ENCODE measurements at places on chromosomes 6 and 20.

DNA sequence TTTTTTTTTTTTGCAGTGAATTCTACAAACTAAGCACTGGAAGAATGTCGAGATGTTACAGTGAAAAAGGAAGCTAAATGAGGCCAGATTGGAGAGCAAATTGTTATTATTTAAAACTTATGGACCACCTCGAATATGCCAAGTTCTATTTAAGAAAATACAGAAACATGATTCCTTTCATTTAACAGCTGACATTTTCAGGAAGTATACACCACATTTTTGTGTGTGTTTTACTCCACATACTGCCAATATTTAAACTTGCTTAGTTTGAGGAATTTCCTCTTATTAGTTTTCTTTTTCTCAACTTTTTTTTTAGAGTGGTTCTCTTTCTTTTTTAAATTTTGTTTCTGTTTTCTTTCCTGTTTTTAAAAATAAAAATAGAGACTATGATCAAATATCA is 37.0 kb upstream of the GCLC start:
- DNase-seq, result no peak

GRCh38 chr6:125562156-125562555 is 187.3 kb upstream of the HEY2 start:
- no peak for DNase-seq

- DNase-seq, result no peak
Measured at GRCh38 chr6:36826520-36827227, 12.6 kb downstream of the CPNE5 start.

DNA sequence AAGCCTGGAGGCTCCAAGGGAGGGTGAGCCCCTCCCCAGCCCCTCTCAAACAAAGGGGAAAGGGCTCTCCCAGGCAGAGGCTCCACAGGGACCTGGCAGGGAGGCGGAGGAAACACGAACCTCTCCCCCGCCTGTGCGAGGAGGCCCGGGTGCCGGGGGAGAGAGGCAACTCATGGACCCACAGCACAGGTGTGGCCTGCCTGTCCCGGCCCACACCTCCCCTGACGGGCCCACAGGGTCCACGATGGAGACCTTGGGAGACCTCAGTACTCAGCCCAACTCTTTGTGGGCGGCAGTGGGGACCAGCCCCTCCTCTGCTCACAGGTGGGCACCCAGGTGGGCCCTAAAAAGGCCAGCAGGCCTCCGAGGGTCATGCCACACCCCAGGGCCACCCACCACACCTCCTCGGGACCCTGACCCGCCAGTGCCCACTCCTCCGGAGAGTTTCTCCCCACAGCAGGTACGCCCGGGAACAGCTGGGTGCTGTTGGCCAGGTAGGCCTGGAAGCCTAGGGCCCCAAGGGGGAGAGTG is 12.2 kb downstream of the LAMA5 start:
- no peak for DNase-seq

DNA sequence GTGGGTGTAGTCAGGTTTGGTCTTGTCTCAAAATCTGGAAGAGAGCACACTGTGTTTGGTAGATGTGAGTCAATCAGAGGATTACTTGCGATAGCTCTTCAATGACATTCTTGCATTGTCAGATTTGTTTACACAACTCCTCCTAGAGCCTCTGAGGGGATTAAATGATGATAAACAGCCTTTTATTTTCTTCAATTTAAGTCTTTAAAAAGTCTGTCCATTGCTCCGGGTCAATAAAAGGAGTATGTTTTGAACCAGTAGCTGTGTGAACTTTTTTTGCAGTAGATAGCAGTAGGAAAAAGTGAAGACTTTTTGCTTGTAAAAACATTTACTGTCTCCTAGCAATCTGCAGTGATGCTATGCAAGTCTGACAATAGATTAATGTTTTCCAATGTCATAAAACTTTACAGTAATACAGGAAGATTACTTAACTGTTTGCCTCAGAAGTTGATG is 49.9 kb downstream of the GJA1 start:
- DNase-seq, result no peak

DNA sequence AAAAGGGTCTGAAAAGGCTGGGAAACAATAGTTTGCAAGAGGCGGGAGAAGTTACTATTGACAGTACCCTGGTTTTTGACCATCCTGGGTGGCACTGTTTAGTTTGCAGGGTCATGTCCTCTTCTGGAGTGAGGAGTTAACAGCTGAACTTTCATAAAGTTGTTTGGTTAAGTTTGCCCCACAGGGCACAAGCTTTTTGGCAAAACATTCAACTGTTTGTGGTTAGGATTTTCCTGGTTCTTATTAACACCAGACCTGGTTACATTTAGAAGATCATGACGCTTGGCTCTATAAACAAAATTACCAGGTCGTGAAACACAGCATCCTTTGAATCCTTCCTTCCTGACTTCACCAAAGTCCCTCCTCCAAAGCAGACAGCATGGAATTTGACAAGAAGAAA is 106.1 kb downstream of the RIN2 start:
- no peak for DNase-seq

GRCh38 chr6:6569096-6569810 is 19.3 kb upstream of the LY86 start:
- no peak for DNase-seq

- DNase-seq, result no peak
Measured at GRCh38 chr6:28634761-28635546, 109.3 kb downstream of the GPX5 start.

- DNase-seq, result no peak
Measured at GRCh38 chr20:53116733-53117132, 144.6 kb downstream of the TSHZ2 start.

DNA sequence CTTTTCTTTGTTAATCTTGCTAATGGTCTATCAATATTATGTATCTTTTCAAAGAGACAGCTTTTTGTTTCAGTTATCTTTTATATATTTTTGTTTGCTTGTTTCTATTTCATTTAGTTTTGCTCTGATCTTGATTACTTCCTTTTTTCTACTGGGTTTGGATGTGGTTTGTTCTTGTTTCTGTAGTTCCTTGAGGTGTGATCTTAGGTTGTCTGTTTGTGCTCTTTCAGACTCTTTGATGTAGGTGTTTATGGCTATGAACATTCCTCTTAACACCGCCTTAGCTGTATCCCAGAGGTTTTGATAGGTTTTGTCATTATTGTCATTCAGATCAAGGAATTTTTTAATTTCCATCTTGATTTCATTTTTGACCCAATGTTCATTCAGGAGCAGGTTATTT is 26.8 kb upstream of the TNFAIP3 start:
- DNase-seq, result no peak

DNA sequence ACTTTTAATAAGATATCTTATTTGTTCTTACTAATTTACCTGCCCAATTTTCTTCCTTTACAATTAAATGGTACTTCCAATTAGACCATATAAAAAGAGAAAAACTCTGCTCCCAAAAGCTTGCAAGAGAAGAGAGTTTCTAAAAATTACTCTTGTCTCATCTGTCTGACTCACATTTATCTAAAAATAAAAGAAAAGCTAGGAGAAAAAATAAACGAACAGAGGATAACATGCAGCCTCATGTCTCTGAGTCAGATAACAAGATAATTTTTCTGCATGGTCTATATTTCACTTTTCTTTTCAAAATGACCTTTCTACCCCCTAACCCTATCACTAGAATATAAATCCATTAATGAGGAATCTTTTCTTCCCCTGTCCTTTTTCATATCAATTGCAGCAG is 127.2 kb upstream of the TCF21 start:
- DNase-seq, result no peak

DNA sequence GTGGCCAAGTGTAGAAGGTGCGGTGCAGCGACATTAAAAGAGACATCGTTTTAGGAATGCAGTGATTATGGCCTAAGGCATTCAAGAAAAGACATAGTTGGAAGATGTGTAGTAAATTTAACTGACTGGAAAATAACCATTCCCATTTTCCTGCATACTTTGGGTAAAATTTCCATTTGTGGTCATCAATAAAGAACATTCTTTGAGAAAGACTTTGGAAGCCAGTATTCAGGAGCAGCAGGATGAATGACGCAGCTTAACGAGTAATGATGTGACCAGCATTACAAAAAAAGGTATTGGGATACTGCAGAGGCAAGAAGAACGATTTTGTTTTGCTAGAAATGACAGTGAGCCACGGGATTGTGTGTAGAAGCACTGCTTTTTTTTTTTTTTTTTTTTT is 7.0 kb upstream of the RWDD1 start:
- DNase-seq, result no peak

DNA sequence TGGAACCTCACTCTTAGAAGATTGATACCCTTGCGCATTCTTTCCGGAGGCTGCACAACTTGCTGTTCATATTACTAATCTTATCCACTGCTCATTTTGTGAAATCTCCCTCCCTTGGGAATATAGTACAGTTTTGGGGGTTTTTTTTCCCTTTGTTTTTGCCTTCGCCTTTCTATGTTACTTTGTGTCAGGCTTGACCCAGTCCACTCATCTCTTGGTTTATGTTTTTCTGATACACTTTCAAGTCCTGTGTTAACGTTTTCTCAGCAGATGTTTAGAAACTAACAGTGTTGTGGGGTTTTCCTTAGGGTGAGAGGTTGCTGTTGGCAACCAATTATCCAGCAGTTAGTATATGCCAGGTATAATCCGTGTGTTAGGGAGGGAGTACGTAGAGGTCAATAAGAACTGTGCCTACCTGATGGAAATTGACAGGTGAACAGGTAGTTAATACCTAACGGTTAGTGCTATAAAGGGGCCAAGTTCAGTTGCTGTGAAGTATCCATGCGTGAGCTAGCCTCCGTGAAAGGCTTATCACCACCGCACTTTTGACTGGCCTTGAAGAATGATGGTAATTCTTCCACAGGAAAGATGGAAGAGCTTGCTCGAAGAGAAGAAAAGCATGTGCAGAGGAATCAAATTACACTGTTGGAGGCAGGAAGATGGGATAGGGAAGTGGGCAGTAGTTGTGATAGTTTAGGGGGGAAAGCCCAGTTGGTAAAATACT is 1.4 kb downstream of the NFYA start:
- no peak for DNase-seq

- no peak for DNase-seq
Measured at GRCh38 chr20:56851552-56851951, 222.4 kb downstream of the TFAP2C start.

- peak; percentile 55 for DNase-seq
Measured at GRCh38 chr20:17624551-17625245, 54.8 kb downstream of the DSTN start.

- no peak for DNase-seq
Measured at GRCh38 chr6:106849120-106849519, 125.4 kb downstream of the CD24 start.

DNA sequence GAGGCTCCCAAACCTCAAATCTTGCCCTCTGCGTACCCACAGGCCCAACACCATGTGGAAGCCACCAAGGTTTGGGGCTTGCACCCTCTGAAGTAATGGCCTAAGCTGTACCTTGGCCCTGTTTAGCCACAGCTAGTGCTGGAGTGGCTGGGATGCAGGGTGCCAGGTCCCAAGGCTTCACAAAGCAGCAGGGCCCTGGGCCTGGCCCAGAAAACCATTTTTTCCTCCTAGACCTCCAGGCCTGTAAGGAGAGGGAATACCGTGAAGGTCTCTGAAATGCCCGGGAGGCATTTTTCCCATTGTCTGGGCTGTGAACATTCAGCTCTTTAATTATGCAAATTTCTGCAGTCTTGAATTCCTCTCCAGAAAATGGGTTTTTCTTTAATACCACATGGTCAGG is 223.7 kb upstream of the CCN2 start:
- DNase-seq, result no peak

GRCh38 chr20:34874094-34874654 is 1.5 kb upstream of the GGT7 start:
- DNase-seq, result no peak

- no peak for DNase-seq
Measured at GRCh38 chr6:22906091-22906549, 336.8 kb downstream of the HDGFL1 start.

DNA sequence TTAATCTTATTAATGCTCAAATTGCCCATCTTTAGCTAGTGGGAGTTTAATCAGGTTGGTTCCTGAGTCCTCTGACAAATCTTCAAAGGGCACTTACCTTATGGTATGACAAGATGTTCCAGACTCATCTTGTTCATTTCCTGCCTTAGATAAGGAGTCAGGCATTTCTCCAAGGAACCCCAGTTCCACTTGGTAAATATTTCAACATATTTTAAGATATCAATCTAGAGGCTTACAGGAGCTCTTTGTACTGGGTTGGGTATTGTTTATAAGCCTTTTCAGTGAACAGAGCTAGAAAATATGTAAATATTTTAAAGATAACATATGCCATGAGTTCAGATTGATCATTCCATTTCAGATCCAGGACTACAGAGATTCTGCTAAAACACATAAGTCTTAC is 159.8 kb downstream of the RCAN2 start:
- no peak for DNase-seq

- DNase-seq, result no peak
Measured at GRCh38 chr6:13695252-13695651, 16.4 kb downstream of the RANBP9 start.

- no peak for DNase-seq
Measured at GRCh38 chr6:151056230-151056907, 183.4 kb upstream of the AKAP12 start.

DNA sequence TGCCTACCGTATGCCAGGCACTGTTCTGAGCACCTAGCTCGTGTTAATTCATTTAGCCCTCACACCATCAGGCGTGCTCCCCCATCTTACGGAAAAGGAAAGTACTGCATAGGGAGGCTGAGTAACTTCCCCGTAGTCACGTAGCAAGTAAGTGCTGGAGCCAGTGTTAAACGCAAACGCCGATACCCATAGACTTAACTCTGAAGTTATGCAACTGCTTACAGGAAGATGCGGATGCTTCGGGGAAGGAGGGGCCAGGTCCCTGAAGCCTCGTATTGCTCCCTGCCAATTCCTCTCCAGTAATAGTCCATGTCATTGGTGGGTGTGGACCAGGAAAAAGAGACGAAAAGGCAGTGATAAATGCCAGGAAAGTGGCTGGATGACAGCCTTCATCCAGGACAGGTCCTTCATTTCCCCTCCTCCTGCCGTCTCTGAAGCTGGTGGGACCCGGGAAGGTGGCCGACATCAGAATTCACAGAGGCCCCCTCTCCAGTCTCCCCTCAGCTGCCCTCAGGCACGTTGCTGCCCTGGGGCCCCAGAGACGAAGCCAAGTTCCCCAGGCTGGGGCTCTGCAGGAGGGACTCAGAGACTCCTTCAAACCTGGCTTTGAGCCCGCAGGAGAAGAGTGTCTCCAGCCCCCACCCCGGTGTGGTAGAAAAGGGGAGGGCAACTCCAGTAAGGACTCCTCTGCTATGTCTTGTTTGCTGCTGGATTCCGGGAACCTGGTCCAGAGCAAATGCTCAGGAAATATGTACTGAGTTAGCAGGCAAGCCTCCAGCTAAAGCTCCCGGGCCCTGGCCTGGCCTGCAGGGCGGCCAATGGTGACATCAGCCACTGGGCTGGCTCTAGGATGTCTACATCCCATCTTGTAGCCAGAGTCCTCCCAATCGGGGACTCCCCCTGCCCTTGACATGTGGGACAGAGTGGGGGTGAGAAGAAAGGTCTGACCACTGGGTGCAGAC is 37.8 kb downstream of the RAB44 start:
- peak; percentile 89 for DNase-seq

DNA sequence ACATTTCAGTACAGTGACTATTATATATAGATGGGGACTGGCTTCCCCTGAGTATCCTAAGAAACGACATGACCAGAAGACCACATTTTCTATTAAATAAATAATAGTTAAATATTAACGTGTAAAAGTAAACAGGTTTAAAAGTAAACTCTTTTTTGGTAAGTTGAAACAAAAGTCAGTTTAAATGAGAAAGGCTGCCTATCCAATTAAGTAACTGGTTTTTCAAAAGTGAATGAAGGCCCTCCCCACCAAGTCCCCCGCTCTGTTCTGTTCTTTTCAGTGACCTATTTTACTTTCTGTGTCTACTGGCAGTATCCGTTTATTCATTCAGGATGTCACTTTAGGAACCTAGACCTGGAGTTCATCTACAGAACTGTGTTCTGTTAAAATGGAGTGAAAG is 32.0 kb downstream of the QKI start:
- DNase-seq, result no peak

GRCh38 chr20:8215361-8215781 is 83.3 kb downstream of the PLCB1 start:
- DNase-seq, result no peak

Measured in left forelimb (tissue), 1 donor.